ENCODE measurements at places on chromosomes 3 and 15. TPM values are rescaled to one million over a fixed set of nuclear protein-coding genes. Genes with fewer than 3 reads are reported as not detected.

DNA sequence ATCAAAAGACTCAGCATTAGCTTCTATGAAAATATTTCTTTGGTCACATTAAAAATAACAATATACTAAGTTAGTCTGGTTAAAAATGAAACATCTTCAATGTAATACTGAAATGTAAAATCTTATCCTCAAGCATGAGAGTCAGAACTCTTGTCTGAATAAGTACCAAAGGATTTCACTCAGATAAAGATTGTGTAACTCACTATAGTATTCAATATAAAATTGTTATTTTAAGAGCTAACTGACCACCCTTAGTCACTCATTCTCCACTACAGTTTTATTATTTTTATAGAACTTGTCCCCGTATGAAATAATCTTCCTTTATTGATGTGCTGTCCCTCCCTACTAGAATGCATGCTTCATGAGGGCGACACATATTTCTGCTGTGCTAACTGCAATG lies 426.3 kb downstream of the MECOM start:
- DNase-seq = no peak

- no peak for DNase-seq
Observed at GRCh38 chr3:143445118-143445517, 325.5 kb downstream of the CHST2 start.

DNA sequence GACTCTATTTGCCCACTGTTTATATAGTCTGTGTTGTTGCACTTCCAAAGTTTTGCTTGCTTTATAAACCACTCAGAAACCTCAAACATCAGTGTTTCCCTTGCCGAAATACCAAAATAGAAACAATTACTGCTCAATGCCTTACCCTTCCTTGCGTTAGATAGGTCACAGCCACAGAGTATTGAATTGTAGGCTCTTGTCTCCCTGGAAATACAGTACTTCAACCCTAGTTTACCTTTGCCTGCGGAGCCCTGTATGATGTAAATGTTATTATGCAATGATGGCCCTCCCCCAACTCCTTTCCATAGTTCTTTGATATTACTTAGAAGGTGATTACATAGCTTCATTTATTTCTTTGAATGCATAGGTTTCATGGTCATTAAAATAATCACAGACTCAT lies 44.2 kb downstream of the SOX2 start:
- no peak for DNase-seq

The CADPS gene
- not detected for total RNA-seq

The MASP1 gene
- total RNA-seq = 0.46 TPM

The PTH1R gene
- total RNA-seq = 0.40 TPM

The MORC1 gene
- total RNA-seq = not detected

The MYLK gene
- total RNA-seq = 24.3 TPM

All from pulmonary artery endothelial cell (primary cell).